ENCODE measurements at places on chromosomes 12 and 14. TPM values are rescaled to one million over a fixed set of nuclear protein-coding genes. Genes with fewer than 3 reads are reported as not detected.

DNA sequence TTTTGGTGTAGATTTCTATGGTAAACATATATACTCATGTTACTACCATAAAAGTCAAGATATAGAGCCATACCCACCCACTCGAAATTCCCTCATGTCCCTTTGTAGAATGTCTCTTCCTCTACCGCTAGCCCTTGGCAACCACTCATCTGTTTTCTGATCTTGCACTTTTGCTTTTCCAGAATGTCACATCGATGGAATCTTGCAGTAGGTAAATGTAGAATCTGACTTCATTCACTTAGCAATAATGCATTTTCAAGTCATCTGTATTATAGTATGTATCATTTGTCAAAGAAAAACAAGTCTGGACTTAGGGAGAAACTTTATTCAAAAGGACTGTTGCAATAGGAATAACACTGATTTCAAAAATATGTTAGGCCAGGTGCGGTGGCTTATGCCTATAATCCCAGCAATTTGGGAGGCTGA lies 19.3 kb upstream of the CLEC2D start:
- no peak for DNase-seq

Gene KRT75
- not detected for total RNA-seq

GRCh38 chr14:64736271-64737169 lies 32.3 kb downstream of the PLEKHG3 start:
- peak; percentile 76 for DNase-seq

Gene KIF5A
- 0.10 TPM for total RNA-seq

DNA sequence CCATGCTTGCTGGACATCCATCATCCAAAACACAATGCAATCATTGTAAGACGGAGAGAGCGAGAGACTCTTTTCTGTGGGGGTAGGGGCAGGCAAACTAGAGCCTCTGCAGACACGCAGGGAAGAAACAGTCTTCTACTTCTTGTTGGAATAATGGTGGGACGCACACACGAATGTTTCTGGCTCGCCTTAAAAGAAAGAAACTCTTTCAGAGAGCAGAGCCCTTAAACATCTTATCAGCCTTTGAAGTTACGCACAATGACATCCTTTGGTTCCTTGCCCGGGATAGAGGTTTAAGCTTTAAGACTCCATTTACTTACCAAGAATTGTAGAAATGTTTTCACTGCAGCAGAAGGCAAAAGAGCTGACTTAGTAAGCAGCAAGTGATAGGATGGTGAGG lies 133.8 kb upstream of the FOXN3 start:
- no peak for DNase-seq

- no peak for DNase-seq
These were observed 99.0 kb downstream of the KCNH5 start for GRCh38 chr14:62946221-62946620.

Gene PXN
- total RNA-seq: 110 TPM

Gene TMEM117
- total RNA-seq: 10.0 TPM

- DNase-seq: no peak
These were observed 99.6 kb downstream of the SLC38A6 start for GRCh38 chr14:61080591-61081010.

Gene AP4S1
- total RNA-seq: 11.2 TPM

DNA sequence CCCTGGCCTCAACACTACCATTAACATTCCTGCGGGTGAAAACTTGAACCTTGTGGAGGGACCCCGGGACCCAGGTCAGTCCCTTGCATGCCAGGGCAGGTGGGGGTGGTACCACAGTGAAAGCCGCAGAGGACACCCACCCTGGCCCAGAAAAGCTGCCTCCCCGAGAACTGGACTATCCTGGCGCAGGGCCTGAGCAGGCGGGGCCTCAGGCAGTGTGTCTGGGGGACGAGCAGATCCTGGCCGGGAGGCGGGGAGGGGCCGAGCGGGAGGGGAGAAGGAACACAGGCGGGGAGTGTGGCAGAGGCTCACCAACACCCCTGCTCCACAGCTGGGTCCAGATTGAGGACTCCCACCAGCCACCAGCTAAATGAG lies 10.0 kb downstream of the AHNAK2 start:
- DNase-seq: peak; percentile 92

GRCh38 chr12:38713294-38713693 lies 192.1 kb downstream of the CPNE8 start:
- DNase-seq: no peak

Gene CD63
- 1,385 TPM for total RNA-seq

DNA sequence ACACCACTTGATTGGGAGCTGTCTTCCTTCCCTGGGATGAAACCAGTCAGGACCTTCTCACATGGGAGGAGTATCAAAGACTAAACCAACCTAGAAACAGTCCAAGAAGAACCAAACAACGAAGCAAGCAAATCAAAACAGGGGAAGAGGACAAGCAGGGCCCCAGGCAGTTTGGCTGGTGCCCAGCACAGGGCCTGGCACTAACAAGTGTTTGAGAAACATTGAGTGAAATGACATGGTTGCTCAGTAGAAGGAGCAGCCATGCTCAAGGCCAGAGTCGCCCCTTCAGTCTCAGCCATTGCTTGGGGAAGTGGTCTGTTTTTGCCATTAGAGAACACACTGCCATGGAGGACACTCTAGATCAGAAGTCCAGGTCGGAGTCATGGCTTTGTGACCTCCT lies 323.1 kb downstream of the CACNA1C start:
- no peak for DNase-seq

Gene ALX1
- total RNA-seq: not detected

Gene TSPAN8
- 3.3 TPM for total RNA-seq

DNA sequence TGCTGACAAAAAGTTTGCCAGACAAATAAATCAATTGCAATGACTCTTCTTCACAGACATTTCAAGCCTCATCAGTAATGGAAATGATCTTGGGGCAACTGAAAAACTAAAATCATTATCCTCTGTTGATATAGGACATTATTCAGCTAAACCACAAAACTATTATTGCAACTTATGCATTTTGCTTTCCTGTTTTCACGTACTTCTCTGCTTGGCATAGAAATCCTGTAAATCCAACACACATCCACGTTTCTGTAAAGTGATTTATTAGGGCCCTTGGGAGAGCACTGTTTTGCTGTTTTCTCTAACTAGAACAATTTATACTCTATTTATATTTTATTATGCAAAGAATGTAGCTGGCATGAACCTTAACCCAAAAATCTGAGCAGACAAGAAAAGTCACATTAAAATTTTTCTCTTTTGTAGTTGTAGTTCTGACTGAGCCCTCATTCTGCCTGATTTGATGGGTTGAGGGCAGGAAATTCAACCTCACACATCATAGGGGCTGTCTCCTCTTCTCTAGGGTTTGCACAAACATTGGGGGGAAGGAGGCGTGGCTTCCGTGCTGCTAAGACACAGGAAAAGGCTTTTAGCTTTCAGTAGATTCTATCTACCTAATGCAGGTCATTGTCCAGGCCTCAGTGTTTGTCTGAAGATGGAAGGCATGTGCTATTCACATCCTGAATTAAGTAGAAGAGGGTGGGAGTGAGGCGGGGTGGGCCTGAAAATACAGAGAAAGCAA lies 11.5 kb upstream of the NUP107 start:
- no peak for DNase-seq

Gene ALDH1L2
- total RNA-seq: 56.8 TPM

DNA sequence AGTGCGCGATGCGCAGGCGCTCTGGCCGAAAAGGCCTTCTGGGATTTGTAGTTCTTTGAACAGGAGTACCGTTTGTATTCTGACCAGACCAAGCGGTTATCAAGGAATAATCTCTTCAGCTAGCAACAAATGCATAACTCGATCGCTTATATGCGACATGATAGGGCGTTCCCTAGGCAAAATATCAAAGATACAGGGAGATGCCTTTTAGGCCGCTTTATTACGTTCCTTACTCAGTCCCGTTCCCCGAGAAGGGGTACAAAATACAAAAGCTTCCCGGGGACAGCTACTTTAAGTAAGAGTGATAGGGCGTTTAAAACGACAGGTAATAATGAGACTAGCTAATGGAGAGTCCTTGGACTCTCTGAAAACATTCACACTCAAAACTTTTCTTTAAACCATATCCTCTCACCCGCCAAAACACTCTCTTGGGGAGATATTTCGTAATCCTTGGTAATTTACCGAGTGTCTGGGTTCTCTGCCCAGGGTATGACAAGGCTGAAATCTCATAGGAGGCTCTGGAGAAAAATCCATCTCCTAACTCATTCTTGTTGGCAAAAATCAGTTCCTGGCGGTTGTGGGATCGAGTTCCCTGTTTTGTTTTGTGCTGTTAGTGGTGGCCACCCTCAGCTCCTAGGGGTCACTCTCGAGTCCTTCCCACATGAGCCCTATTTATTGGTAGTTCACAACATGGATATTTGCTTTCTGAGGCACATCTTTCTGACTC lies 412 bp upstream of the SNW1 start:
- DNase-seq: no peak

DNA sequence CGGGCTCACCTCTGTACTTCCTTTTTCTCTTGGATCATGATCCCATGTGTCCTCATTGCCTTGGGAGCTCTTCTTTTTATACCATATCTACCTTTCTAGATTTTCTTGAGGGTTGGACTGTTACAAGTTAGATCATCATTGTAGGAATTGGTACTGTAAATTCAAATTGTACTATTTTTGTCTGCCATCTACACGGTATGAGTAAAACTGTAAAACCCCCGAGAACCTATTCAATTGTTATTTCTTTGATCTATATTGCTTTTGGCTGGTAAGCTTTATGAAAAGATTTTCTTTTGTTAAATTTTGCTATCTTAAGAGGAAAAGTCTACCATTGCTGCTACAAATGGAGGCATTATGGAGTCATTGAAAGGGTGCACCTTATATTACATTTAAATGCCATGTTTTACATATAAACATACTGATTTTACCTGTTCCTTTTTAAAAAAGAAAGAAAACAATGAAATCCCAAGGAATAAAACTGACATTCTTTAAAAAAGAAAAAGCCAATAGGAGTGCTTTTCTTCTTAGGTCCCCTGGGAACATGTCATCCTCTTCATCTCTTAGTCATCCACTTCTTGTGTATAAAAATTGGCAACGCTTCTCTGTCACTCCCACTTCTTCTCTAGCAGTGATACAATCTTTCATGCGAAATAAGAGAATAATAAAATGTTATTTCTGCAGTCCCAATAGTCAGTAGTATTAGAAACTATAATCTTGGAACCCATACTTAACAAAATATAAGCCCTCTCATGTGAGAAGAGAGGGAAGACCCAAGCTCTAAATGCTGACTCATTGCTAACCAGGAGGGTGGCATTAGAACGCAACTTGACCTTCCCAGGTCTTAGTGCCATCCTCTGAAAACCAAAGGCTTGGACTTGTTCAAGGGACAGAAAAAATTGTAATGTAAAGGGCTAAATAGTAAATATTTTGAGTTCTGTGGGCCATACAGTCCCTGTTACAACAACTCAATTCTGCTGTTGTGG lies 20.4 kb downstream of the RGS6 start:
- DNase-seq: no peak

Gene LBHD2
- total RNA-seq: not detected

Gene HPD
- 17.4 TPM for total RNA-seq

GRCh38 chr12:131167334-131167733 lies 213.6 kb downstream of the ADGRD1 start:
- DNase-seq: no peak

- no peak for DNase-seq
These were observed 187.6 kb upstream of the C14orf180 start for GRCh38 chr14:104392001-104392395.

Gene CD163
- total RNA-seq: 252 TPM

Gene PMCH
- total RNA-seq: not detected

Gene LAG3
- 0.57 TPM for total RNA-seq

Gene LRIG3
- 23.7 TPM for total RNA-seq

GRCh38 chr14:23359167-23359626 lies 5.8 kb downstream of the EFS start:
- DNase-seq: no peak

DNA sequence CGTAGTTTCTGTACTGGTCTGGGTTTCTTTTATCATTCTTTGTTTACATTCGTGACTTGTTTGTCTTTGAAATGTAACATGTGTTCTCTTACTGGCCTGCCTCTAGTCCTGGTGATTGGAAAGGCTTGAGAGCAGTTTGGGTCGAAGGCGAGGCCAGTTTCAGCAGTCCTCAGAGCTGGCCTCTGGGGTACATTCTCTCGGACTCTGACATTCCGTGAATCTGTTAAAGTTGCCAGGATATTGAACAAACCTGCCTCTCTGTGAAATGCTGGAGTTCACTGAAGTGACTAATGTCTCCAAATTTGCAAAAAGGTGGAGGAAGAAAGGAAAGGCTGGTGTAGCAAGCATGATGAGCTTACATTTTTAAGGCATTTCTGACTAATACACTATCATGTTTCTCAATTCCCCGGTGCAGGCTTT lies 1.5 kb downstream of the PLEKHA5 start:
- no peak for DNase-seq

Gene TAS2R13
- total RNA-seq: 2.5 TPM

Gene DIO3
- total RNA-seq: 6.1 TPM

DNA sequence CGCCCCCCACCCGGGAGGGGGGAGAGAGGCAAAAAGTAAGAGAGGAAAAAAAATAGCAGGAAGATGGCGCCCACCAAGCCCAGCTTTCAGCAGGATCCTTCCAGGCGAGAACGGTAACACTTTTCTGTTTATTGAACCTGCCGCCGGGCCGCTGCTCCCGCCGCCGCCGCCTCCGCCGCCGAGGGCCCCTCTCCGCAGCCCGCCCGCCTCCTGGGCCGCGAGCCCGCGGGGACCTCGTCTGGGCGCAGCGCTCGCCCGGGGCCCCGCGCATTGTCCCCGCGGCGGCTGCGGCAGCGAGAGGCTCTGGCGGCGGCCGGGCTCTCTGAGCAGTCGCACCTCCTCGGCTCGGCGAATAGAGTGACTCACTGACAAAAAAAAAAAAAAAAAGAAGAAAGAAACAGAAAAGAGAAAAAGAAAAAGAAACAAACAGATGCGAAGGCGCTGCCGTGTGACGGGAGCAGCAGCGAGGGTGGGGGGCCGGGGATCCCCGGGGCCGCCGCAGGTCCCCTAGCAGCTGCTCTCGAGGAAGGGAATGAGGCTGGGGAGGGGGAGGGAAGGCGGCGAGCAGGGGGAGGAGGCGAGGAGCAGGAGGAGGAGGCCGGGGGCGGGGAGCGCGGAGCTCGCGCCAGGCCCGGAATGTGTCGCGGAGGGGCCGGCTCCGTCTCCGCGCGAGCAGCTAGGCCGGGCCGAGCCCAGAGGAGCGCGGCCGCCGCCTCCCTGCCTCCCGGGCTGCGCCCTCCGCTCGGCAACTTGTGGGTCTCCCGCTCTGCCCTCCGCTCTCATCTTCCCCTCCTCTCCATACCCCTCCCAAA lies 781 bp downstream of the NPAS3 start:
- DNase-seq: peak; percentile 91

DNA sequence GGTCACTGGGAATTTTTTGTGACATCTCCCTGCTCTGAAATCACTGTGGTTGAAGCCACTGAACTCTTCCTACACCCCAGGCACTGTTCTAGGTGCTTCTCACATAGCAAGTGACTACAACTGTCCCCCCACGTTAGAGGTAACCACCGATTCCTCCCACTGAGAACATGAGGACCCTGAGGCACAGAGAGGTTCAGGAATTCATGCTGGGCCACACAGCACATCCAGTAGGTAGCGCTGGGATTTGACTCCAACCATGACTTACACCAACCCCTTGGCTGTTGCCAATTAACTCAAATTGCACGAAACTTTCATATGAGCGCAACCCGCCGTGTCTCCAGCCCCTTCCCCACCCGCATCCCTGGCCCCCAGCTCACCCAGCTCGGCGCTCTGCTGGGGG lies 105.2 kb downstream of the RFLNA start:
- no peak for DNase-seq
